HuH-7.5 (cell line): ENCODE measurements at places on chromosomes 4 and X.

DNA sequence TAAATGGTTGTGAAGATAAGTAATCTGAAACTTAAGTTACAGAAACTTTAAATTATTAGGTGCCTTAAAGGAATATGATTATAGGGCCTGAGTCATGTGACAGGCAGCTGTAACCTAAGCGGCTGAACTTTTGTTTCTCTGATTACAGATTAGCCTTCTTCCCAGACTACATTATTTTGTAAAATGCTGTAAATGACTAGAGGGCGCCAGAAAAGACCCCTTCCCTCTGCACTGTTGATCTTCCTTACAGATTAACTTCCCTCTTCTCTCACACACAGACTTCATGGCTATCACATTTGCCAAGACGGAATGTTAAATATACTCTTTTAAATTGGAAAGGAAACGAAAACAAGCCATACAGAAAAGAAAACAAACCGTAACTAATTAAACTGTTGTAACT is 96.6 kb downstream of the EVC2 start:
- DNase-seq, result no peak

DNA sequence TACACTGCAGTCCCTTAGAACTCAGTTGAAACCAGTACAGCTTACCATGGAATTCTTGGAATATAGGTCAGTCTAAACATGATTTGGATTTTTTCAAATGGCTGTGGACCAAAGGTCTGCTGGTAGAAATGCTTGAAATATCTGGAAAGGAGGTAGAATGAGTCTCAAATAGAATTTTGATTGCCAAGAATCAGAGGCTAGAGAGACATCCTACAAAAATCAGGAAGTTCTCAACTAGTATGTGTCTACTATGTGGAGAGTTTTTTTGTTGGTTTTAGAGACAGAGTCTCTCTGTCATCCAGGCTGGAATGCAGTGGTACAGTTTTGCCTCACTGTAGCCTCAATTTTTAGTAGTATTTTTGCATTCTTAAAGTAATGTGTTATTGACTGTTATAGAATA is 53.6 kb downstream of the PAQR3 start:
- no peak for DNase-seq

GRCh38 chr4:157727163-157727562 is 445.7 kb downstream of the GASK1B start:
- no peak for DNase-seq

DNA sequence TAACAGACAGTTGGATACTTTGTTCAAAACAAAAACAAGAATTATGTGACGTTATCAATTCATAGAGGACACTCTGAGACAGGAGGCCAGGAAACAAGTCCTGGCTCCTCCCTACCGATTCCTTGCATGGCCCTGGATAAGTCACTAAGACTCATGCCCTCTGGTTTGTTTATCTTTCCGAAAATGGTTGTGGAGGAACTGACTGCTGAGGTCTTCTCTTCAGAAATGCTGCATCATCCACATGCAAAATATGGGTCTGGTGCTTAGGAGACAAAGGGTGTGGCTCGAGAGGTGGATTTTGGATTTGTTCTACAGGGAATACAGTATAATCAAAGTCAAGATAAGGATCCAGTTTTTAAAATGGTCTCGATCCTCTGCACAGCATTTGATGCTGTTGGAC is 130.9 kb downstream of the RELL1 start:
- DNase-seq, result no peak

- DNase-seq, result no peak
Measured at GRCh38 chr4:120446051-120446567, 379.5 kb upstream of the MAD2L1 start.
